ENCODE measurements at places on chromosomes 3 and 15.

- no peak for DNase-seq
These were observed 33.5 kb downstream of the ALS2CL start for GRCh38 chr3:46660003-46660402.

DNA sequence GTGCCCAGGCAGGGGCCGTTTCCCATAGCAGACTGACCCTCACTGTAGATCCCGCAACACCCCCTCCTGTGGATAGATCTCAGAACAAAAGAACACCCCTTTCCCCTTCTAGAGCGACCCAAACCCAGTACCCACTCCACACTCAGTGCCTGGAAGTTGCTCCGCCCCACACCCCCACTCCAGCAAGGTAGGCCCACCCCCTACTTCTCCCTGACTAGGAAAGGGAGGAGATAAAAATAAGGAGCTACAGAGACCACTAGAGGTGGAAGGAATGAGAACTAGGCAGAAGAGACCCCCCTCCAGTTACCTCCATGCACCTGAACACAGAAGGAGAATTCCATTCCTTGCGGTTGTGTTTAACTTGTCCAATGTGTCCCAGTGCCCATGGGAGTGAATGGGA lies 30.2 kb upstream of the PARL start:
- no peak for DNase-seq

DNA sequence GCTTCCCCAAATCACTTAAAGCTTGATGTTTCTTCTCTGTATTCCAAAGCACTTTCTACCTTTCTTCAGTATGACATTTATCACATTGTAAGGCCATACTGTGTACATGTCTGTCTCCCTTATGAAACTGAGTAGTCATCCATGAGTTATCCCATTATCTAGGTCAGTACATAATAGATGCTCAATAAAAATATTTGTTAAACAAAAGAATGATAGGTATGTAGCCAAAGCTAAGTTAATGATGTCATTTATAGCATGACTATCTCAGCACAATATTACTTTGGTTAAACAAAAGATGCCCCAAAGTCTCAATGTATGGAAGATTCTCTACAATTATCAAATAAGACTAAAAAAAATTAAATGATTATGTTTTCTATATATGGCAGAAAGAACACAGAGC lies 3.1 kb upstream of the TMCO5A start:
- no peak for DNase-seq

DNA sequence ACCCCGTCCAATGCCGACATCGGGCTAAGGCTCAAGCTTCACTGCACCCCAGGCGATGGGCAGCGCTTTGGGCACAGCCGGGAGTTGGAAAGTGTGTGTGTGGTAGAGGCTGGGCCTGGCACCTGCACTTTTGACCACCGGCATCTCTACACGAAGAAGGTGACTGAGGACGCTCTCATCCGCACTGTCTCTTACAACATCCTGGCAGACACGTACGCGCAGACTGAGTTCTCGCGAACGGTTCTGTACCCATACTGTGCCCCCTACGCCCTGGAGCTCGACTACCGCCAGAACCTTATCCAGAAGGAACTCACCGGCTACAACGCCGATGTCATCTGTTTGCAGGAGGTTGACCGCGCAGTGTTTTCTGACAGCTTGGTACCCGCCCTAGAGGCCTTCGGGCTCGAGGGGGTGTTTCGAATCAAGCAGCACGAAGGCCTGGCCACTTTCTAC lies 1.0 kb downstream of the PDE12 start:
- no peak for DNase-seq

DNA sequence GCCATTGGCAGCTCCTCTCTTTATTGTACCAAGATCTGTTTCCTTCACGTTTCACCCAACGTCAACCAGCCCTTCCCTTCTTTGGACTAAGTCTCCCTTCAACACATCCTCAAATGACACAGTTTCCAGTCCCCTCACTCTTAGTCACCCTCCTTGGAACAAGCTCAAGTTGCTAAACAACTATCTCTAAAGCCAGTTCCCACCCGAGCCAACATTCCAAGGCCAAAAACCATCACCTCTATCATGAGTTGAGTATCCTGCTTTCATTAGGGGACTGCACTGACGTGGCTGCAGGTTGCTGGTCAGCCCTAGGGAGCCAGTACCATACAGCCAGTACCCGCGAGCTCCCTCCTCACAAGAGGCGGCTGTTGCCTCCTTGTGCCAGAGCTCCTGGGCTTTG lies 73.8 kb downstream of the LIPC start:
- DNase-seq, result no peak

- DNase-seq, result peak; percentile 76
These were observed 31.6 kb downstream of the ZDHHC19 start for GRCh38 chr3:196179380-196180308.

DNA sequence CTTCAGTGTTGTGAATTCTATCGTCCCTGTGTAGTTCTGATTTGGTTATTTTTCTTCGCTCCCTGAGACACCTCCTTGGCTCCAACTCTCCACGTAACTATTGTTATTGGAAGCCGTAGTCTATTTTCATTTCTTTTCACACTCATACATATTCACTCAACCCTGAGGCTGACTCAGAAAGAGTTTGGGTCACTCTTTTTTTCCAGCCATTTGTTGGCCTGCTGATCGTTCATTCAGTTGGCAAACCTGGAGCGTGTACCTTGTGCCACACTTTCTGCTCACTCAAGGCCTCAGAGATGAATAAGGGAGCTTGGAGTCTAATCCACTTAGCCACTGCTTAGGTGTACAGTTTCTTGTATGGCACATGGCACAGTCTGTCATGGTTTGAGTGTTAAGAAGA lies 22.4 kb downstream of the GYG1 start:
- no peak for DNase-seq

DNA sequence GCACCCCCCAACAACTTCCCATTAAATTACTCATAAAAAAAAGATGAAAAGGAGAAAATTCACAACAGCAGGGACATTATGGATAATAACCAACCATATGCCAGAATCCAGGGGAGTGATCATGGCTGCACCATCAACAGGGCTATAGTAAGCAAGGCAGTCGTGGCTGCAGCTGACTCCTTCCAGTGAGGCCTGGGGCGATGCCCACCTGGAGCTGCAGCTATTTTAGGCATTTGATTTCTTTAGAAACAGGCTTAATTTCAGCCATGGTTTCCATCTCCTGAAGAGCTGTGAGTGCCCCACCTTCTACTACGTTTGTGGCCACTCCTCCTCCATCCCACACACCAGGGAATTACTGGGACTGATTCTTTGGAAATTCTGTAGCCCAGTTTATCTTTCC lies 84.0 kb downstream of the MINAR1 start:
- no peak for DNase-seq

GRCh38 chr3:37546876-37547275 lies 314.8 kb upstream of the CTDSPL start:
- DNase-seq, result no peak

DNA sequence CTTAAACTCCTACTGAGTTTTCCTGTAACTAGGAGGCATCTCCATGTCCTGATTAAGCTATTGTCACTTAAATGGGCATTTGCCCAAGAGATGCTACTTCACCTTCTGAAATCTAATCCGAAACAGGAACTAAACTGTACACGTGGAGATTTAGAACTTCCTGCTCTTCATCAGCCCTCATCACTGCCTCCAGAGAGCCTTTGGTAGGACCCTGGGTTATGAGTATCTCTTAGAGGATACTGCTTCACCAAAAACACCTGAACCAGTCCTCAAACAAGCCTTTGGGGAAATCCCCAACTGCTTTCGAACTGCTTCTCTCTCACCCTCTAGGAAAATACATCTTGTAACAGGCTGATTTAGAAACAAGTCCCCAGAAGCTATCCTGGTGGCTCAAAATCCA lies 320.3 kb downstream of the GAP43 start:
- no peak for DNase-seq

GRCh38 chr3:150006794-150007193 lies 36.1 kb upstream of the PFN2 start:
- no peak for DNase-seq

DNA sequence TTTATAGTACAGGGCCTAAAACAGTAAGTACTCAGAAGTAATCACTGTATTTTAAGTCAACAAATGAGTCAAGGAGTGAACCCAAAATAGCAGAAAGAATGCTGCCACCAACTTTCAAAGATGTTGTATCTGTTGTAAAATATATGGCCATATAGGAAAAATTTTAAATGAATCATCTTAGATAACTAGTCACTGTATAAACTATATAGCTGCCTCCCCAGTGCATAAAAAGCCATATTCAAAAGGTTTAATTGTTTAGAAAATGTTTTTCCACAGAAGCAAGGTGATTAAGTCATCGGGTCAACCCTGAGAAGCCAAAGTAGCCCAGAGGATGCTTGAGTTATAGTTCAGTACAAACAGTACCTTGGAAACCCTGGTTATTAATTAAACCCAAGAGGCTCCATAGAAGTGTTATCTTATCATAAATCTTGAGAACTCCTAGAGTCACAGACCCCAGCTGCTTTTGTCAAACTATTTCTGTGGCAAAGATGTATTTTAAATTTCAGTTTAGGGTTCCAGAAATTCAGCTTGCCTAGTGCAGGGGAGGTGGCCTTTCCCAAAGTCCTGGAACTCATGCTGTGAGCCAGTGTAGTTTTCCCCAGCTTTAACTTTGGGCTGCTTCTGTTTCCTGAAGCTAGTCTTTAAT lies 39.2 kb downstream of the MBNL1 start:
- no peak for DNase-seq

- no peak for DNase-seq
These were observed 61.9 kb downstream of the PTPN9 start for GRCh38 chr15:75517233-75517632.

- DNase-seq, result no peak
These were observed 54.0 kb downstream of the TAFA4 start for GRCh38 chr3:68878322-68878721.

- no peak for DNase-seq
These were observed 91.4 kb upstream of the POU1F1 start for GRCh38 chr3:87367736-87368135.

DNA sequence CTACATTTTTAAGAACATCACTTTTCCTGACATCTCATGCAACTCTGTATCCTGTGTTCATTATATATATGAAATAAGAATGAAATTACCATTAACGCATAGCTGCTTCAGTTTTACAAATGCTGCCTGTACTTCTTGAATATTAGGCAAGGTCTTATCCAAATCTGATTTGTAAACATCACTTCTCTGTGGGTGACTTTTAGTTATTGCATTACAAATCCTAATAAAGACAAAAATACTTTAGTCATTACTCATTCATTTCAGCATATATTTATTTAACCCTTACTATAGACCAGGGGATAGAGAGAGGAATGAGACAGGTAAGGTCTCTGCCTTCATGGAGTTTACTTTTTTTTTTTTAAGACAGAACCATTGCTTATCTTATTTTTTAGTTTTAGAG lies 36.8 kb downstream of the MTMR10 start:
- no peak for DNase-seq

DNA sequence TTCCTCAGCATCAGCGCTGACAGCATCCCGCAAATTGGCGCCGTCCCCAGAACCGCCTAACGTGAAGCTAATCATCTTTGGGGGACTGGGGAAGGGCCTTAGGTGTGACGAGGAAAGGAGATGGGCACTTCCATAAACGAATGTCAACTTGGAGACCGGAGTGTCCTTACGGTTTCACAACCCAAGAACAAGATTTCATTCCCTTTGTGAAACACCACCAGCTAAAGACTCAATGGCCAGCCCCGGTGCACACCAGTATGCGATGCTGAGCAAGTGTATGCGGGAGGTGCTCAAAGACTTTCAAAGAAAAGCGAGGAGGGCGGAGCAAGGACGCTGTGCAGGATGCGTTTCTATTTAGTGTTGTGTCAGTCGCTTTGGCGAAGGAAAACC lies 759 bp upstream of the TTBK2 start:
- peak; percentile 22 for DNase-seq

DNA sequence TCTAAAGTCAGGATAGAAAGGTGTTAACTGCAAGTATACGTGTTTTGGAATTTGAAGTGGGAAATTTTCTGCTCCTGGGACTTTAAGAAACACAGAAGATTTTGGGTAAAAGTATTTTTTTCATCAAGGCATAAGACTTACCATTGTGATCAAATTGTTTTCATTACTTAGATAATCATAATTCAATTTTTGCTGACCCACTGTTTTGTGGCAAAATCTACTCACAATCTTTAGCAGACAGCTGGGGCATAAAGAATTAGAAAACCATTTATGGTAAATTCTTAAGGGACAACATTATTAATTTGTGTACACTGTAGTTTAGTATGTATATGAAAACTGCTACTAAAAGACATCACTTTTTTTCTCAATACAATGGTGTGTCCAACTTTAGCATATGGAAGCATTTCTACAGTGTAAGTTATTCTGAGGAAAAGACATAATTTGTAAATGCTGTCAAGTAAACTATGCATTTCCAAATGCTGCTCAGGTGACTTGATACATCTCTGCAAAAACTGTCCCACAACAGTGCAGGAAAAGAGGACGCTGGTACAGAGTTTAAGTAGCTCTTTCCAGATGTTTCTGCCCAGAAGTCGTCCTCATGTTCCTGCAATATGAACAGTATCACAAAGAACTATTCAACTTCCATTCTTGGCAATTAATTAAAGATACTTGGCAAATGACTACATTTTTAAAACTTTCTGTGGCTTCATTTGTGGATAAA lies 52.3 kb downstream of the THSD4 start:
- DNase-seq, result no peak

DNA sequence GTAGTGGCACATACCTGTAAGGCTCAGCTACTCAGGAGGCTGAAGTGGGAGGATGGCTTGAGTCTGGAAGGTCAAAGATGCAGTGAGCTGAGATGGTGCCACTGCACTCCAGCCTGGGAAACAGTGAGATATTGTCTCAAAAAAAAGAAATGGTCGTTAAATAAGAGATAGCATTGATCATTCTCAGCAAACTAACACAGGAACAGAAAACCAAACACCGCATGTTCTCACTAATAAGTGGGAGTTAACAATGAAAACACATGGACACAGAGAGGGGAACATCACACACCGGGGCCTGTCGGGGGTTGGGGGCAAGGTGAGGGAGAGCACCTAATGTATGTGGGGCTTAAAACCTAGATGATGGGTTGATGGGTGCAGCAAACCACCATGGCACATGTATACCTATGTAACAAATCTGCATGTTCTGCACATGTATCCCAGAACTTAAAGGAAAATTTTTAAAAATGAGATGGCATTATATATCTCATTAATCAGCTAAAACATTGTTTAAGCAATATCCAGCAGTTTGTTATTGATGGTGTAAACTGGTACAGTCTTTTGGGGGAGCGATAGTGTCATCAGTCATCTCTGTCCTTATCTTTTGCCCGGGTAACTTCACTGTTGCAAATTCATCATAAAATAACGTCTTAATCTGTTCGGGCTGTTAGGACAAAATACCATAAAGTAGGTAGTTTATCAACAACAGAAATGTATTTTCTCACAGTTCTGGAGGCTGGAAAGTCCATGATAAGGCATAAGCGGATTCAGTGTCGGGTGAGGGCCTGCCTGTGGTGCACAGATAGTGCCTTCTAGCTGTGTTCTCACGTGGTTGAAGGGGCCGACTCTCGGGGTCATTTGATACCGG lies 1.7 kb upstream of the MAN2A2 start:
- no peak for DNase-seq

DNA sequence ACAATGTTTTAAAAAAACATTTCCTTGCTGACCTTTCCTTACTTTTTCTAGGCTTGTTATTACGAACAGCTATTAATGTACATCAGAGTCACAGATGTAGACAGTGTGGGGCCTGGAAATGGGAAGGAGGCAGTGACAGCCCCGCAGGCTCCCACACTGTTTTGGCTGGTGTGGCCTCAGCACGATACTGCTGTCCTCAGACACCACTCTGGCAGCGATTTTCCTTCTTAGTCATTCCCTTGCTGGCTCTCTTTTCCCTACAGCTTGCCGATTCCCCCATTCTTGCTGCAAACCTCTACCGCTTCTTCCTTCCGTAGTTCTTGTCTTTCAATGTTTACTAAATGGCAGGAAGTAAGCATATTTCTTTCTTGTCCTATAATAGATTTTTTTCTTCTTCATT lies 113.1 kb downstream of the ABI3BP start:
- no peak for DNase-seq

GRCh38 chr3:33624756-33625155 lies 93.3 kb downstream of the CLASP2 start:
- no peak for DNase-seq

Measured in activated CD8-positive, alpha-beta memory T cell treated with anti-CD3 and anti-CD28 coated beads for 1 hour (primary cell).